RPMI7951 (cell line): ENCODE measurements at places on chromosomes 12 and 14. TPM values are rescaled to one million over a fixed set of nuclear protein-coding genes. Genes with fewer than 3 reads are reported as not detected.

GLI1 gene
- total RNA-seq: 0.49 and 0.60 TPM in 2 replicates

NAA25 gene
- 10.7 TPM in 2 replicates for total RNA-seq

APOF gene
- not detected in 2 replicates for total RNA-seq

PTGER2 gene
- 0.78 and 1.6 TPM in 2 replicates for total RNA-seq

GARIN6 gene
- total RNA-seq: not detected in 2 replicates

PLXNC1 gene
- 0.10 and 0.24 TPM in 2 replicates for total RNA-seq

KRT85 gene
- not detected in 2 replicates for total RNA-seq

KRT4 gene
- not detected in 2 replicates for total RNA-seq

RERG gene
- total RNA-seq: 0.10 TPM in 1 of 2 replicates, not detected in the other

AMIGO2 gene
- total RNA-seq: 15.7 and 22.9 TPM in 2 replicates

ISM2 gene
- total RNA-seq: under 0.01 TPM in 1 of 2 replicates, not detected in the other

GPR137C gene
- total RNA-seq: 0.49 and 1.1 TPM in 2 replicates

GPR65 gene
- under 0.01 and 0.24 TPM in 2 replicates for total RNA-seq

BCAT1 gene
- total RNA-seq: 85.7 and 108 TPM in 2 replicates

MIP gene
- total RNA-seq: 0.24 and 0.29 TPM in 2 replicates

ANKS1B gene
- not detected in 2 replicates for total RNA-seq

GPRC5A gene
- 4.7 and 5.1 TPM in 2 replicates for total RNA-seq

KRT5 gene
- not detected in 2 replicates for total RNA-seq

TAC3 gene
- total RNA-seq: not detected in 2 replicates

GUCY2C gene
- total RNA-seq: not detected in 2 replicates

EML1 gene
- 3.3 and 8.2 TPM in 2 replicates for total RNA-seq

NUDT4 gene
- total RNA-seq: 36.0 and 40.5 TPM in 2 replicates

TEX22 gene
- not detected in 2 replicates for total RNA-seq

IL31 gene
- total RNA-seq: not detected in 2 replicates
